Central memory CD4-positive, alpha-beta T cell (primary cell): ENCODE measurements at places on chromosomes 4 and X.

DNA sequence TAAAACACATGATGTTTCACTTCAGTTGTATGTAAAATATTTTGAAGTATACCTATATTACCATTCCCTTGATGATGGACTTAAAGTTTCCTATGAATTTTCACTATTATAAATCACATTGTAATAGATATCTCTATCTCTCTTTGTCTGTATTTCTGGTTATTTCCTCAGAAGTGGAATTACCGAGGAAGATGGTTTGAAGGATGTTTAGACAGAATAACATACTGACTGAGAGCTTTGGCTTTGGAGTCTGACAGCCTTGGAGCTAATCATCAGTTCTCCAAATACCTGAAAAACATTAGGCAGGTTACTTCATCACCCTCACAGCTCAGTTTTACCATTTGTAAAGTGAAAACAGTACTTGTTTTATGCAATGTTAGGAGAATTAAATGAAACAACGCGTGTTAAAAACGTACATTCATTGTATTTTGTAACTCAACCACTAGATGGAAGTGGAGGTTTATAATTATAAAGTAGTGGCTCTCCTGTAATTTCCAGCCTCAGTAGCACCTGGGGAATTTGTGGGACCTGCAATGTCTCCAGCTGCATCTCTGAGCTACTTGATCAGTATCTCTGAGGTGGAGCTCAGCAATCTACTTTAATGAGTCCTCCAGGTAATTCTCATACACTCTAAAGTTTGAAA lies 14.3 kb downstream of the JCHAIN start:
- peak; percentile 29 for DNase-seq

DNA sequence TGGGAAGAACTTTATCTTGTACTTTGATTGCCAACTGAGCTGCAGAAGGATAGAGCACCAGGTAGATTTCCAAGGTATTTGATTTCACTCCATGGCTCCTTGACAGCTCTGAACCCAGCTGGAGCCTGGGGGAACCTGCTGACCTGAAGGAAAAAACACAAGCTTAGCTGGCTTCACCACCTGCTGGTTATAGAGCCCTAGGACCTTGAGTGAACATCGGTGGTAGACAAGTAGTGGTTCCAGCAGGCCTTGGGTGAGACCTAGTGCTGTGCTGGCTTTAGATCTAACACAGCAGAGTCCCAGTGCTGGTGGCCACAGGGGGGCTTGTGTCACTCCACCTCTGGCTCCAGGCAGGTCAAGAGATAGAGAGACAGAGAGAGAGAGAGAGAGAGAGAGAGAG lies 1102.6 kb downstream of the ADGRL3 start:
- no peak for DNase-seq

DNA sequence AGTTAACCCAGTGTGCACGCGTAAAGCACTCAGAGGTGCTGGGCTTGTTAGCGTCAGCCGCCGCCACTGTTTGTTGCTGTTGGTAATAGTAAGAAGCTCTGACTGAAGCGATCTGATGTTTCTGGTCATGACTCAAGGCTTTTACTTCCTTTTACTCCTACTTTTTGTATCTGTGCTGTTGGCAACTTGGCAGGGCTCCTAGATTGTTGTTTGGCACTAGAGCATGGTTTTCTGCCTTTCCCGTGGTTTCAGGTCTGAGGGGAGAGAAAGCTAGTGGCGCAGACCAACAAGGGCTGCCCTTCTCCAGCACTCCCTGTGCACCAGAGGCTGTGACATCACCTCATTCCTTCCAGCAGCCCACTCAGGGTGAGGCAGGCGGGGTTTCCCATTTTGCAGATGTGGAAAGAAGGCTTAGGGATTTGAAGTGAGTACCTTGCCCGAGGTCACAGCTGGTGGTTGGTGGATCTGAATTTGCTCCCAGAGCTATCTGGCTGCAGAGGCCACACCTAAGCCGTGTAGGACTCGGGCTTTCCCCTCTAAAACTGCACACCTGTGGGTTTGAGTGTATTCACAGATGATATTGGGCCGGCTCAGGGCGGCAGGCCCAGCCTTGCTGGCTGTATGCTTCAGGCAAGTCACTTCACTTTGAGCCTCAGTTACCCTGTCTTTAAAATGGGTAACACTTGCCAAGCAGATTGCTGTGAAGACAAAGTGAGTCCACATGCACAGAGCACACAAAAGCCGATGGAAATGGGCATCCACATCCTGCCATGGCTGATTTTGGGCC lies 51.2 kb upstream of the TADA2B start:
- no peak for DNase-seq

GRCh38 chr4:23631255-23631950 lies 258.4 kb downstream of the PPARGC1A start:
- no peak for DNase-seq

DNA sequence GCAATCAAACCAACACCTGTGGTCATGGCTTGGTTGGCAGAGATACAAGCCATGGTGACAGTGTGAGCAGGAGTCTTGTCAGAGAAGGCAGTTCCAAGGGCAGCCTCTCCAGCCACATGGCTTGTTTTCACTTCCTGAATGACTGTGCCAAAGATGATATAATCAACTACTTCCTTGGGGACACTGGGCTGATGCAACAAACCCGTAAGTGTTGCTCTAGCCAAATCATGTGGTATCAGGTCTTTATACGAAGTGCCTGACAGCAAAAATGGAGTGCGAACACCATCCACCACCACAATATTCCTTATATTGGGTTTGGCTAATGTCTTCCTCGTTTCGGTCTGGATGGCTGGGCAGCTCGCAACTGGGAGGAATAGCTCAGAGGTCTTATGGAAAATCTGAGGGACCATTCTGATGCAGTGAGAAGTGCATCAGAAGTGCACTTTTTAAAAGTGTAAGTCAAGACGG lies 922.0 kb downstream of the NLGN4X start:
- no peak for DNase-seq

DNA sequence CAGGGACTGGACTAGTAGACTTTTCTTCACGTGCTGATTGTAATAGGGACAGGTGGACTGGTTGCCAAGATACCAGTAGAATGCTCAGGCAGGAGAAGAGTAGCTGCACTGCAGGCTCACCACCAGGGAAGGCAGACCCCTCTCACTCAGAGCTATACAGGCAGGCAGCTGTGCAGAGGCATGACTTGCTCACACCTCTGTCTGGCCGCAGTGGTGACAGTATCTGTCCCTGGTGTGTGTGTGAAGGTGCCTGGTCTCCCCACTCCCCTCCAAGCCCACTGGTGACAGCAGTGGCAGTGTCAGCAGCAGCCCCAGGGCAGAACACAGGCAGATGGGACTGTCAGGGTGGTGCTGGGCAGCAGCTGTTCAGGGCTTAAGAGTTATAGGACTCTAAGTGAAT lies 140.7 kb downstream of the RPS6KA6 start:
- DNase-seq = no peak

DNA sequence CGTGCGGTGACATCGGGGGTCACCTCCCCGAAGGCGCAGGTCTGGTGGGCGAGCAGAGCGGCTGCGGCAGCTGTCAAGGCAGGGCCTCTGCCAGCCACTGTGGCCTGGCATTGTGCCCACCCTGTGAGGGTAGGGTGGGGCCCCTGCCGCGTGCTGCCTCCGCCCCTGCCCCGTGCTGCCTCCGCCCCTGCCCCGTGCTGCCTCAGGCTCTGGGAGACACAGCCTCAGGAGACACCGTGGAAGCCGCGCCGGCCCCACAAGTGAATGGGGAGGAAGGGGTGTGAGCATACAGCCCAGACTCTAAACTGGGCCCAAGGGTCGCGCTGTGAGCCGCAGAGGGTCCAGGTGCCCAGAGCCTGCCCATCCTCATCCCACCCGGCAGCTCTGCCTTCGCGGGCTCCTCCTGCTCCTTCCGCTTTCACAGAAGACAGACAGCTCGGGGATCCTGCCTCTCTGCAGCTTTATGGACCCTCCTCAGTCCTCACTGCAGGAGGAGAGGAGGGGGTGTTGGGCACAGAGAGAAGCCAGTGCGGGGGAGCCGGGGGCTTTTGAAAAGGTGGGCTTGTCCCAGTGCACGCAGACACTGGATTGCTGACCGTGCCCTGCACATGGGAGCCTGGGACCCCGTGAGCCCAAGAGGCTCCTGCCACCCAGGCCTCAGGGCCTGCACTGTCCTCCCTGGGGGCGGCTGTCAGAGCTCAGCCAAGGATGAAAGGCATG lies 27.4 kb downstream of the PCGF3 start:
- no peak for DNase-seq

- DNase-seq = no peak
Observed at GRCh38 chr4:92334716-92335350, 31.1 kb downstream of the GRID2 start.

- DNase-seq = no peak
Observed at GRCh38 chrX:16748425-16748824, 29.0 kb downstream of the SYAP1 start.

- no peak for DNase-seq
Observed at GRCh38 chr4:76246852-76247251, 4.7 kb upstream of the FAM47E start.

DNA sequence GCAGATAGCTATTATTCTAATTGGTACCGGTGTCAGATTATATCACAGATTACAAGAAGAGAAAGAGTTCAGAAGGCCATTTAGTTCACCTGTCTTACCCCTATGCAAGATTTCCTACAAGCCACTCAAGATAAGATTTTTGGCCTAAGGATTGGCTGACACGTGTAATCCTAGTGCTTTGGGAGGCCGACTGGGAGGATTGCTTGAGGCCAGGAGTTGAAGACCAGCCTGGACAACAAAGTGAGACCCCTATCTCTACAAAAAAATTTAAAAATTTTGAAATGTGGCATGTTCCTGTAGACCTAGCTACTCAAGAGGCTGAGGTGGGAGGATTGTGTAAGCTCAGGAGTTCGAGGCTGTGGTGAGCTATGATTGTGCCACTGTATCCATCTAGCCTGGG lies 77.1 kb upstream of the HPRT1 start:
- DNase-seq = no peak

GRCh38 chrX:44240036-44240435 lies 103.4 kb downstream of the EFHC2 start:
- DNase-seq = no peak

DNA sequence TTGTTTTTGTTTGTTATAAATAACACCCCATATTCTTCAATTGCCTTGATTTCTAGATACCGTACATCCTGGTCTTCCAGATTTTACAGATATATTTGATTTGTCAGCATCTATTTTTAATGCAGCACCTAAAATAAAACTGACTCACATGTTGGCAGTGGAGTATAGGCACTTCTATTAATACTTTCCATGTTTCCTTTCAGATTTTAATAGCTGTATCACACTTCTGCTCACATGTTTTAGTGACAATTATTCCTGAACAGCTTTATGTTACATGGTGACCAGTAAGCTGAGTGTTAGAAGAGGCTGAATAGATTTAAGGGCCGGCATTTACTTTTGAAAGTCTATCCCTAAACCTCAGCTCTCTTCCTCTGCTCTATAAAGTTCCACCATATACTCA lies 46.1 kb downstream of the C4orf46 start:
- no peak for DNase-seq

DNA sequence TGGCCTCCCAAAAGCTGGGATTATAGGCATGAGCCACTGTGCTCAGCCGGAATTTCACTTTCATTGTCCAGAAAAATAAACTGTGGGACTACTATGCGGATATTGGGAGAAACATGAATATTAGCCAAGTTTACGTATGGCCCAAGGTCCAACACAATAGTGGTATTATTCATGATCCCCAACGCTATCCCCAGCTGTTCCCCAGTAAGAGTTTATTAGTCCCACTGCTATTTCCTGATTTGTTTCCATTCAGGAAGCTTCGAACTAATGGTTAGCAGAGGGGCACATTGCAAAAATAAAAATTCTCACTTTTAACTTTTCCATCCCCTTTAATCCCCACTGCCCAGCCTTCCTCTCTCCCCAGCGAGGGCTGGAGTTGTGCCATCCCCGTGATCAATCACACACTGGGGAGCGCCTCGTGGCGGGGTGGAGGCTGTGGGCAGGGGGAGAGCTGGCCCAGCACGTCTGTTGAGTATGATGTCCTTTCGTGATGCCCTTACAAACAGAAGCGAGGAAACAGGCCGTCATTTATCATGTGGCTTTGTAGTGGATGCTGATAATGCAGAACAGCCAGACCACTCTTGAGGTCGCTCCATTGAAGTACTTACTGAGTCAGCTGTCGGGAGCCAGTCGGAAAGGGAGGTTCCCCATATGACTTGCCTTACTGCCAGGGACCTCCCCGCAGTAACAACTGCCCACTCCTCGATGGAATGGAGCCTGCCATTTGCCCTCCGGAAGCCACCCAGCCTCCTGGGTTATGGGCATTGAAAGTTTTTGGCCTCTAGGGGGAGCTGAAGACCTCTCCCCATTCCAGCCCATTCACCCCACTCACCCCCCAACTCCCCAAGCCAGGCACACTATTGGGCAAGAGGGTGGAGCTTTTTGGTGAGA lies 117.0 kb downstream of the KDR start:
- DNase-seq = no peak
